ENCODE measurements at places on chromosomes 7 and 10.
A peak's percentile ranks its signal among the peaks of the same experiment; 100 is the strongest.

DNA sequence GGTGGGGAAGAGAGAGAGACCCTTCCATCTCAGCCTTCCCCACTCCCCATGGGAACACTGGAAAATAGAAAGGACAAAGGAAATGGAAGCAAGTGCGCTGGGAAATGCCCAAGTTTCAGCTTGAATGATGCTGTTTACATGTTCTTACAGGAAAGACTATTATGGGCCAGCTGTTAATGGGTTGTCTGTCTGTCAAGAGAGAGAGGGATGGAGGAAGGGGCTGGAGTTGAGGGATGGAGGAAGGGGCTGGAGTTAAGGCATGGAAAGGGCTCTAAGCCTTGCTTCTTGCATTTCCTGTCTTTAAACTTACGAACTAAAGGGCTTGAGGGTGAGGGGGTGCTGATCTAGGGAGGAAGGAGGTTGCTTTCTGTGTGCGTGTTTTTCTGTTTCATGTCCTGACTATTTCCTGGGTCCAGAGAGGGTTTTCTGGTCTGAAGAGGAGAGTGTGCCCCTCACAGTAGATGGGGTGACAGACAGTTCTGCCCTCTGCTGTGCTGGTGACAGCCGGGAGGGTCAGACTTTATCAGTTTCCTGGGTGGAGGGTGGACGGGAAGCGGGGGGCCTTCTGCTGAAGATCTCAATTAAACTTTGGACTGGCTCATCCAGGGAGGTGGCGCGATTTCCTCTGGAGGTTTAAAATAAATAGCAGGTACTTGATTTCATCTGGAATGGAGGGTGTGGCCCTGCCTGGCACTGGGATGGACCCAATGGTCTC lies 30.5 kb downstream of the GRK5 start:
- DNase-seq: no peak

- DNase-seq: no peak
Observed at GRCh38 chr7:156060925-156061324, 248.7 kb upstream of the SHH start.

GRCh38 chr10:70500812-70501301 lies 22.3 kb downstream of the PALD1 start:
- DNase-seq: no peak

DNA sequence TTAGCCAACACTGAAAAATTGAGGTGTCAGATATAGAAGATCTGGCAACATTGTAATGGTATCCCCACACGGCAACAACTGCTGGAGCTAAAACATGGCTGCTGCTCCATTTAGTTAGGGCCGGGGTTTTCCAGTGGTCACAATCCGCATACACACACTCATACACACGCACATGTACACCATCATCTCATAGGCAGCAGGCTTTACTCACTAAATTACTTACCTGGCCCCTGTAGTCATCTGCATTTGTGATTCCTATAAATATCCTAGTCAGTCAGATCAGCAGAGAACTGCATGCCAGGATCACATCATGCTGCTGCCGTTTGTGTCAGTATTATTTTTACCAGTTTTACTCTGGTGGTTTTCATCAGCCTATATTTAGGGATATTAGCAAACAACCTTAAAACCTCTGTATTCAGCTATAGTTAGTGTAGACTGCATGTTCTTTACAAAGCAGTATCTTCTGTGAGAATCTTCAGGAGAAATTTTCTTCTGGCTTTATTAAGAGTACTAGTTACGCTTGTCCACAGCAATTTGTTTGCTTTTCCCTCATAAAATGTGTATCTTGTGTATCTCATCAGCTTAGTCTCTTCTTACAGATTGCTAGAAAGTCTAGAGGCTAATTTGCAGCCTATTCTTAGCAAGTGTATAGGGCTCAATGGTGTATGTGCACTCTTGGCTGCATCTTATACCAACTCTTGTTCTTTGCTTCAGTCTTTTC lies 38.3 kb upstream of the PTPN12 start:
- no peak for DNase-seq

- DNase-seq: peak; percentile 86
Observed at GRCh38 chr10:103661198-103661950, 167.9 kb downstream of the NEURL1 start.

DNA sequence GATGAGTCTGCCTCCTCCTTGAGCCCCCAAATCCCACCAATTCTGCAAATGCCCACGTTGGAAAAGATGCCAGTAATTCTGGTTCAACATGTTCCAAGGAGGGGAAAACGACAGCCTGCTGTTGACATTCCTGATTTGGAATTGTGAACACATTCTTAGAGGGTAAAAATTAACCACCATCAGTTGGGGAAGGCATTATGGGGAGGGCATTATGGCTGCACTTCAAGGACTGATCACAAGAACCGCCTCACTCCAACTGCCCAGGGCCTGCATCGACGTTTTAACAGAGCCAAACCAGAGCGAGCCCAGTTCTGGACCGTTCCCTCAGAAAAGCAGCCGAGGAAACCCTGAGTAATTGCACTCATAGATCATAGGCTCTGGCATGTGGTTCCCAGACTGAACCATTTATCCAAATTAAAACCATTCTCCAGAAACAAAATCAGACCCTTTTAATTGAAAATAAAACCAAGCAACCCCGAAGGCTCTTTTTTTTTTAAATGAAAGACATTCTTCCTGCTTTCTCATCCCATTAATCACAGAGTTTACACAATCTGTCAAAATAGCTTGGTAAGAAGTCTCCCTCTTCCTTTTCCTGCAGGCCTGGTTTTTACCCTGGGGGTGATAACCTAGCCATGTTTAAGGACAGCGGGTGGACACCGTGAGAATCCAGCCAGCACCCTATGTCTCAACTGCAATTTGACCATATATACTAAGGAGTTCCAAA lies 8.0 kb downstream of the TNS3 start:
- DNase-seq: no peak

DNA sequence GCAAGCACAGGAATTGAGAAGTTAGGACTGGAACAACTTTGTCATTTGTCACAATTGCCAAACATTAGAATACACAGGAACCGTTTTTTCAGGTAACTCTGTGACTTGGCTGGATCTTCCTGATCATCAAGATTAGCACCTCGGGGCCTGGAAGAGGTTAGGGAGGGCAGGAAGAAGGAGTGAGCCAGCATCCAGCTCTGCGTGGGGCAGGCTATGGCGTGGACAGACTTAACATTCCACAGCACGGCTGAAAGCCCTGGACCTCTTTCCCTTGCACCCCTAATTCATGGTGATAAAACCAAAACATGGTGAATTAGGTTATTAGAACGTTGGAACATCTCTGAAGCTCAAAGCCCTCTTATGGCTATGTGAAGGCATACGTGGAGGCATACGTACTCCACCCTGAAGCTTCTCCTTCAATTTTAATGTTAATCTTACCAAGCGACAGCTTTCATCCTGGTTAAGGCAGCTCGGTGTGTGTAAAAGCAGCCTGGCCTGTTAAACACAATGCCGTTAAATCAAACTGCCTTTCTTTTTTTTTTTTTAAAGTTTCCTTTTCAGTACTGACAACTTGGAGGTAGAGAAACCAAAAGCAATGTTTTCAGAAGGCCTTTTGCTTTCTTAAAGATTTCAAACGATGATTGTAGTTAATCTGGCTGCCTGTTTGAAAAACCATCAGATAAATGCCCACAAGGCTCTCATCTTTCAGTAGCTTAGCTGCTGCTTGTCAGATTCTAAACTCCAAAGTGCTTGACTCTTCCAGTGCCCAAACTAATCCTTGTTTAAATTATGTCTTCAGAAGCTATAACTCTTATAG lies 4.5 kb downstream of the GRK5 start:
- DNase-seq: no peak

DNA sequence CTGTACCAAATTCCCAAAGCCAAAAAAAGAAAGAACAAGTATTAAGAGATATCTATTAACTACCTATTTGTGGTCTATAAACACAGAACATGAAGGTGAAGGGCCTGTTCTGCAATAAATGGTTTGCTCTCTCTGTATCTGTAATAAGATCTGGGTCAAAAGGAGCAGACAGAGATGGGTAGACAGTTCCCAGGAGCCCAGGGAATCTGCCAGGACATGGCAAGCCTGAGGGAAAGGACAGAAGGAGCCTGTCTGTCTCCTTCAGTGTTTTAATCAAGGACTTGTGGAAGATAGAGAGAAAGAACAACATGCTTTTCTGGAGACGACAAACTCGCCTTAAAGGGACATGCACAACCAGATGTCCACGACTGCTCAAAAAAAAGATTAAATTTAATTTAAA lies 165.7 kb downstream of the ELMO1 start:
- no peak for DNase-seq

DNA sequence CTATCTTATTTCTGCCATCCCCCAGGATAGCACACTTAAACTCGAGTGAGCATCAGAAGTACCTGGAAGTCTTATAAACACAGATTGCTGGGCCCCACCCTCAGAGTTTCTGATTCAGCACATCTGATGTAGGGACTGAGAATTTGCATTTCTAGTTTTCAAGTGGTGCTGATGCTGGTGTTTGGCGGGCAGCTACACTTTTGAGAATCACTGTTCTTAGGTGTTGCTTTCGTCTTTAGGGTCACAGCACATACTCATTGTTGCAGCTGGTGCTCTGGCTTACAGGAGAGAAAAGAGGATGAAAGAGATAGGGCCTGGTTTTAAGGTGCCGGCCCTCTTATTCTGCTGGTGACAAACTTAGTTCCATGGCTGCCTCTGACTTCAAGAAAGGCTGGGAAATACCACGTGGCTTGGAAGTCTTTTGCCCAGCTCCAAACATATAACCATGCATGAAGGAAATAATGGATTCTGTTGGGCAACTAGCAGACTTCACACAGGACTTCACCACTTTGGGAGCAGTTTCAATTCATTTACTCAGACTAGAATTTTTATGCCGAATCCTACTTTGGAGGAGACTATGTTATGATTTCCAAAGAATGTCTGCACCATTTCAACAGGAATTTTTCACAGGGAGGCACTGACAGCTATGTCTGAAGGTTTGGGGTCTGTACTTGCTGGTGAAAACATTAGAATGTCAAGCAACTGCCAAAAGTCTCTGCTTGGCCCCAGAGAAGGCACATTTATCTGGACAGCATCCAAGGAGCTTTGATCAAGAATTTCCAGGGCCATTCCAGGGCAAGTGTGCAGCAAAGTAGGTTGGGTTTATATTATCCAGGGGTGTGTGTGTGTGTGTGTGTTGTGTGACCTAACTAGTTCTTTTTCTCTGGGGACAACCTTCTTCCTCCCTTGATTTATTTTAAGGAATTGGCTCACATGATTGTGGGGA lies 6.9 kb upstream of the MINDY4 start:
- no peak for DNase-seq

DNA sequence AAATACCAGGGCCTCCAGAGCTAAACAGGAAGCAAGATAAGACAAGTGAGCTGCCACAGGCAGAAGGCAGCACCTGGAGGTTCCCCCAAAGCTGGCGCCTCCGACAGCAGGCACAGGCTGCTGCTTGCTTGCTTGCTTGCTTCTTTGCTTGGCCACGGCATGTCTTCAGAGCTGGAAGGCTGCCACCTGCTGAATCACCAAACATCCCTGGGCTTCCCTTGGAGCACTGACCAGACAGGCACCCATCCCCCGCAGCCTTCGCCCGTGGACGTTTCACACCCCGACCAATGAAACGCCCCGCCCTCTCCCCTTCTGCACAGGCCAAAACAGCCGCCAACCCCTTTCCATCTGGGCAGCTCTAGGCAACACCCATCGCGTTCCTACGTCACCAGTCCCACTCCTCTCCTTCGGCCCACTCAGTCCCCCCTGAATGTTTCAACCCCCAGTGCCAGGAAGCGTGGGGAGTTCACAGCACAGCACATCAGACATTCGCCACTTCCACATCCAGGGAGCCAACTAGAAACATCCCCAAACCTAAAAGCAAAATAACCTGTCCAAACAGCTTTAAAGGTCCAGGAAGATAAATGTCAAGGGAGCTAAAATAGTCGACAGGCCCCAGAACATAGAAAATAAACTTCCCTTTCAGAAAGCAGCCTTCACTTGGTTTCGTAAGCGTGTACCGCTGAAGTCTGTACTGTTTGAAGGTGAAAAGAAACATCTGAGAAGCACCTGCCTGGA lies 1.6 kb downstream of the SGMS1 start:
- DNase-seq: peak; percentile 62

GRCh38 chr10:114668375-114669080 lies 10.5 kb upstream of the ABLIM1 start:
- DNase-seq: no peak

GRCh38 chr10:6926971-6927370 lies 346.9 kb upstream of the PRKCQ start:
- DNase-seq: no peak

- no peak for DNase-seq
Observed at GRCh38 chr10:123429706-123430221, 236.4 kb upstream of the GPR26 start.

DNA sequence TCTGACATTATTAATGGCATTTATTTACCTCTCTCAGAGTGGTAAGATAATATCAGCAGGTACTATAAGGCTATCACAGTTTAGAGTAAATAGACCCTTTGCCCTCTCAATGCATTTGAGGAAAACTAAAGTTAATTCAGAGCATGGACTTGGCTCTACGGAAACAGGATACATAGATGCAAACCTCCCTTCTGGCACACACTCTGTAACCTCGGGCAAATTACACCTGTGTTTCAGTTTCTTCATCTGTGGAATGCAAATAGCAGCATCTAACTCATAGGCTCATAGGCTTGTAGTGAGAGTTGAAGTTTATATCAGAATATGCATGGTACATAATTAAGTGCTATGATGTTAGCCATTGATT lies 5.6 kb downstream of the RAPGEF5 start:
- DNase-seq: no peak

GRCh38 chr7:150979713-150980390 lies 1.7 kb upstream of the KCNH2 start:
- DNase-seq: no peak

GRCh38 chr10:6757158-6757557 lies 177.1 kb upstream of the PRKCQ start:
- no peak for DNase-seq

GRCh38 chr10:122140941-122141623 lies 130.0 kb upstream of the BTBD16 start:
- no peak for DNase-seq

- no peak for DNase-seq
Observed at GRCh38 chr7:21417647-21418046, 10.2 kb upstream of the SP4 start.

GRCh38 chr7:50491209-50491608 lies 41.1 kb upstream of the FIGNL1 start:
- DNase-seq: no peak

DNA sequence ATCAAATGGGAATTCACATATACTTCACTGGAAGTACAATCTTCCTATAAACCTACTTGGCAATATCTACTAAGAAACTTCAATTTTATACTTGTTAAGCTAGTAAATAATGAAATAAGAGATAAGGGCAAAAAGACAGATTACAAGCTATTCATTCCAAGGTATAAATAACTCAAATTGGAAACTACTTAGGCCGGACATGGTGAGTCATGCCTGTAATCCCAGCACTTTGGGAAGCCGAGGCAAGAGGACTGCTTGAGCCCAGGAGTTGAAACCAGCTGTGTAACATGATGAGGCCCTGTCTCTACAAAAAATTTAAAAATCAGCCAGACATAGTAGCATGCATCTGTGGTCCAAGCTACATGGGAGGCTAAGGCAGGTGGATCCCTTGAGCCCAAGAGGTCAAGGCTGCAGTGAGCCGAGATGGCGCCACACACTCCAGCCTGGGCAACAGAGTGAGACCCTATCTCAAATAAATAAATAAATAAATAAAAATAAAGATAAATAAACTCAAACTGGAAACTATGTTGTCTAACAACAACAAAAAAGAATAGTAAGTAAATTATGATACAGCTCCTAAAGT lies 37.6 kb downstream of the ARHGAP21 start:
- DNase-seq: no peak

- DNase-seq: no peak
Observed at GRCh38 chr7:1349351-1349761, 109.9 kb downstream of the MICALL2 start.
